ENCODE measurements at places on chromosomes 11 and 22. TPM values are rescaled to one million over a fixed set of nuclear protein-coding genes. Genes with fewer than 3 reads are reported as not detected.

The OAF gene
- total RNA-seq = 7.2 TPM

The EFEMP2 gene
- total RNA-seq = 1.4 TPM

The TCN2 gene
- total RNA-seq = 4.6 TPM

The RASD2 gene
- 1.1 TPM for total RNA-seq

The RTN4R gene
- total RNA-seq = 10.0 TPM

The RAC2 gene
- not detected for total RNA-seq

The MARK2 gene
- 26.0 TPM for total RNA-seq

The LAYN gene
- total RNA-seq = 4.3 TPM

The CBX6 gene
- total RNA-seq = 20.3 TPM

The CST6 gene
- total RNA-seq = not detected

The GTSE1 gene
- 32.0 TPM for total RNA-seq

The TTC28 gene
- 2.6 TPM for total RNA-seq

The OR56A3 gene
- not detected for total RNA-seq

The CASP12 gene
- not detected for total RNA-seq

The ROBO4 gene
- total RNA-seq = not detected

The APOL1 gene
- total RNA-seq = 13.4 TPM

The PHOX2A gene
- total RNA-seq = not detected

The MRGPRX4 gene
- not detected for total RNA-seq

The OR2AG1 gene
- not detected for total RNA-seq

The MMP27 gene
- total RNA-seq = not detected

Data from A549 treated with ZK216348 at 1 μM for 4 hours (cell line).